RPMI7951 (cell line): ENCODE measurements at places on chromosomes 7 and 10. TPM values are rescaled to one million over a fixed set of nuclear protein-coding genes. Genes with fewer than 3 reads are reported as not detected.

CUBN gene
- total RNA-seq, result 0.98 and 2.9 TPM in 2 replicates

- no peak for DNase-seq
Observed at GRCh38 chr7:91503934-91504555, 239.8 kb downstream of the FZD1 start.

ARHGEF35 gene
- 1.3 and 1.4 TPM in 2 replicates for total RNA-seq

EFCAB10 gene
- not detected in 2 replicates for total RNA-seq

- DNase-seq, result no peak
Observed at GRCh38 chr10:128296253-128297007, 170.2 kb upstream of the MKI67 start.

DNA sequence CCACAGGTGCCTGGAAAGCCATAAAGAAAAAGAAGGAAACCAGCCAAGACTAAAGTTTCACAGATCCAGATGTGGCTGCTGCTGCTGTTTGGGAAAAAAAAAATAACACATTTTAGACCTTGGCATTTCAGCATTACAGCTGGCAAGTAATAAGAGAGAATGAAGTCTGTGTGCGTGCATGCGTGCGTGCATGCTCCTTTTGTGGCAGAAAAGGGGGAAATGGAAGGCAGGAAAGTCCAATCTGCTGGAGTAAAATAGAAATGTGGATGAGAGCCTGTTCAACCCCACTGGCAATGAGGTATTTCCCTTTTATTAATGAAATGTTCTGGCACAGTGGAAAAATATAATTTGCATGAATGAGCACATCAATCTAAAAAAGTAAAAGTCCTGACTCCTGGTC is 137.0 kb upstream of the SEMA3A start:
- DNase-seq, result no peak

ABCC2 gene
- 13.2 and 14.8 TPM in 2 replicates for total RNA-seq

GRCh38 chr7:158676906-158677305 is 27.7 kb downstream of the NCAPG2 start:
- no peak for DNase-seq

PAX4 gene
- total RNA-seq, result not detected in 2 replicates

MNX1 gene
- 1.8 and 2.0 TPM in 2 replicates for total RNA-seq

DNA sequence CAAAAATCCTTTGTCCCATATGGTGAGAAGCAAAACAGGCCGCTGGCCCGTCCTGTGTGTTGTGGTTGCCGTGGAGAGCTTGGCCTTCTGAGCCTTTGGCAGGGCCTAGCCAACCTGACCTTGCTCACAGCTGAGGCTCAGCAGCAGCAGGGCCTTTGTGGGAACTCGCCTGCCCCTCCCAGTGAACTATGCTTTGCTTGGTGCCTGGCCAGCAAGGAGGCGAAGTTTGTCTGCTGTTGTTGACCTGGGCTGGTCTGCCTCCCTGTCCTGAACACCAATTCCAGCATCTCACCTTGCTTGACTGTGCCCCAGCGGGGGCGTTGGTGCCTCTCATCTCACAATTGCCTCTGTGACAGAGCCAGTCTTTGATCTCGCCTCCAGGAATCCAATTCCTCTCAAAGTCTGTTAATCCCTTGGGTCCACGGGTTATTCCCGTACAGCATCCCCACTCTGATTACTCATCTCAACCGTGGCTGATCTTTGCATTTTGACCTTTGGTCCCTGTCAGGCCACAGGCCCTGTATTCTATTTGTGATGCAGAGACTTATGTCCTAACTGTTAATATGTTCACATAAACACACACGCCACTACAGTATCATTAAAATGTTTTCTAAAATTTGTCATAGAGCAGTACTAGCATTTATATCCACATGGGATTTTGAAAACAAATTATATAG is 22.6 kb downstream of the EPDR1 start:
- DNase-seq, result peak; percentile 44

SLC26A5 gene
- not detected in 2 replicates for total RNA-seq

COL28A1 gene
- total RNA-seq, result under 0.01 TPM in 1 of 2 replicates, not detected in the other

- no peak for DNase-seq
Observed at GRCh38 chr7:147810269-147810668, 780.3 kb upstream of the C7orf33 start.

DNA sequence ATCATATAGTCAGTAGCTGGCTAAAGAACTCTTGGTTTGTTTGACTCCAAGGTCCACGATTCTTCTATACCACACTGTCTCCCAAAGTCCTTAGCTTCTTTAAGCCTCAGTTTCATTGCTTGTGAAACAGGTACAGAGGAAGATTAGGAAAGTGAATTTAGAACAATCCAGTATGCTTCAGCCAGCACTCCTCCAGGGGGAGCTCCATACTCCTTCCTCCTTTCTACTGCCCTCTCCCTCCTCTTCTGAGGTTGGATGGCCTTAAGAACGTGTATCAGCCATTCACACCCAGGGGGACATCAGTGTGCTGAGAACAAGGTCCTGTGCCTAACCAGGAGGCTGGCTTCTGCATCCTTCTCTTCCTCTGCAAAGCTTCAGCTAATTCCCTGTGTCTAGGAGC is 54.8 kb upstream of the CALD1 start:
- peak; percentile 64 for DNase-seq

DNA sequence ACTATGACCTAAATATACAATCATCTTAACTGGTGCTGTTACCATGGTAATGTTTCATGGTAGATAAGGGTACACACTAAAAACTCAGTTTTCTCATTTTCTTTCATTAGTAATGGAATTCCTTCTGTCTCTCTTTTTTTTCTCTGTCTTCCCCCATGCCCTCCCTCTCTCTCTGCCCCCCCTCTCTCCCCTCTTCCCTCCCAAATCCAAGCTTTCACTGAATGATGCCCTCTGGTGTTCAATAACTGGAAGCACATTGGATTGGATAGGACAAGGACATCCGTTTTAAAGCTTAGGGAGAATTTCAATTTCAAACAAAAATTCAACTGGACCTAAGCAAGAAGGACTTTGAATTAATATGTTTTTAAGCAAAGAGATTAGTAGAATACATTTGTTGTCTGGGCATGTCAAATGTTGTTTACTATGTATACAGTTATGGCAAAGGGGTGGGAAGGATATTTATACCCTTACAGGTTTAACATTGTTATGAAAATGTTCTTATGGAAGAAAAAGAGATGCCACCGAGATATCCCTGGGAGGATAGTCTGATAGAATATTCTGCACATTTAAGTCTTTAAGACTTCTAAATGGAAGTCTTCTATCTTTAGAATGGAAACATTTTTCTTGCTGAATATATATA is 6.1 kb downstream of the CHRM2 start:
- peak; percentile 31 for DNase-seq

GRCh38 chr10:64011912-64012714 is 490.9 kb downstream of the REEP3 start:
- DNase-seq, result no peak

GRCh38 chr10:75003891-75004290 is 107.6 kb upstream of the SAMD8 start:
- DNase-seq, result no peak

- no peak for DNase-seq
Observed at GRCh38 chr7:37656913-37657530, 26.5 kb upstream of the GPR141 start.

DNA sequence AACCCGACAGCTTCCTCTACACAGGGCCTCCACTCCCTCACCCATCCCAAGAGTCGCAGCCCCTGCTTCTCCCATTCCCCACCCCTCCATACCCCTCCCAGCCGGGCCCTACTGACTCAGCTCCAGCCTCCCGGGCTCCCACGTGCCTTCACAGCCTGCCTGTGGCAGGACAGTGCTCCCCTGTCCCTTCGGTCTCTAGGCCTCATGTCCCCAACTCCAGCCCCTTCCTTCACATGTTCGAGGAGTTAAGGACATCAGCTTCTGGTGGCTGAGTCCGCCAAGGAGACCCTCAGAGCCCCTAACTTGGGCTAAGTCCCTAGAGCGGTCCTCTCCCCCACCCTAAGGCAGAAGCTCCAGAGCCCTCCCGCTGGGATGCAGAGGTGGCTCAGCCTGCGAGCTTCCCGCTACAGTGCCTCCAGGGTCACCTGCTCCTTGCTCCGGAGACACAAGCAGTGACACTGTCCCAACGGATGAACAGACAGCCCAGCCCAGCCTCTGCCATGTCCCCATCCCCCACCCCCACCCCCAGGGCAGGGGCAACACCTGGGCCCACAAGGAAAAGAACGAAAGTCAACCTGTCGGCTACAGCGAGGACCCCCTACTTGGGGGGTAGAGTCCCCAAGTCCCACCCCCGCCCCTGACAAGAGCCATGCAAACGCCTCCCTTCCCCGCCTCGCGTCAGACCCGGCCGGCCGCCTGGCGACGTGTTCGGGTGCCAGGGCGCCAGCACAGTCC is 716 bp downstream of the SMARCD3 start:
- DNase-seq, result no peak

GRCh38 chr7:44216521-44217222 is 15.9 kb downstream of the YKT6 start:
- peak; percentile 53 for DNase-seq
